ENCODE measurements at places on chromosomes 3 and 15.

GRCh38 chr3:52198643-52199608, 966 bp downstream of the ALAS1 start:
- no peak for DNase-seq

DNA sequence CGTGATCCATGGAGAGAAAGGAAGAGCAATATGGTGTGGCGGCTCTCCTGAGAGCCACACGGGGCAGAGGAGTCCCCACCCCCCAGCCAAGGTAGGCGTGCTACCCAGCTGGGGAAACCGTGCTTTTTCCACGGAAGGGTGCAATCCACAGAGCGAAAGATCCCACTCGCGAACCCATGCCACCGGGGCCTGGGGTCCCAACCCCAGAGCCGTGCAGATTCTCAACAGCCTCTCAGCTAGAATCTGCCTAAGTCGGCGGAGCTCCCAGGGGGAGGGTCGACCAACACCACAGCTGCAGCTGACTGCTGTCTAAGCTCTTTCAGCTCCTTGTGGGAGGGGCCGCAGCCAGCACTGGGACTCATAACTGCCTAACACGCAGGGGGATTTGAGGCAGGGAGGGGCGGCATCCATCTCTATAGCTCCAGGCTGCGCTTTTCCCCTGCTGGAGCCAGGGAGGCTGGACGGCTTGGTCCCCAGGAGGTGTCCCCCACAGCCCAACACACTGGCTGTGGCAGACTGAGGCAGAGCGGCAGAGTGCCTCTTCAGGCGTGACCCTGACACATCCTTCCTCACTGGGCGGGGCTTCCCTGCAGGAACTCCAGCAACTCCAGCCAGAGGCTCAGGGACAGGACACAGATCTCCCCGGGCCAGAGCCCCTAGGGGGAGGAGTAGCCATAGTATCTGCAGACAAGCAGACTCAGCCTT, 107.6 kb upstream of the ZBTB20 start:
- no peak for DNase-seq

DNA sequence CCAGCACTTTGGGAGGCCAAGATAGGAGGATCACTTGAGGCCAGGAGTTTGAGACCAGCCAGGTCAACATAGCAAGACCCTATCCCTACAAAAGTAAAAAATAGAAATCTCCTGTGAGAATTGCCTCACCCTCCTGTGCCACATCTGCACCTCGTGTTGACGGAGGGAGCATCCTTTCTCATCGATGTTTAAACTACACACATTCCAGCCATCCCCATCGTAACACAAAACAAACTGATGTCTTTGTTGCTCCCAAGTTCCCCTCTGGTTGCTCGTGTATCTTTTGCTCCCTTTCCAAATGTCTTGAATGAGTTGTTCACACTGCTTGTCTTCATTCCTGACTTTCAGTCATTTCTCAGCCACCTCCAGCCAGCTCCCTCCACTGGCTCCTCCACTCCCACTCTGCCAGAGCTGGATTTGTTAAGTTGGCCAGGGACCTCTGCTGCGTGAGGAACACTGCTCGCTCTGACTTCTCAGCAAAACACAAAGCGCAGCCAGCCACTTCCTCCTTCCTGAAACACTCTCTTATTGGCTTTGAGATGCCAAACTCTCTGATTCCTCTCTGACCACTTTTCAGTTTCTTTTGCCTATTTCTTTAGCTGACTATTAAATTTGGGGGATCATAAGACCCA, 53.6 kb upstream of the ATP13A3 start:
- DNase-seq = no peak

DNA sequence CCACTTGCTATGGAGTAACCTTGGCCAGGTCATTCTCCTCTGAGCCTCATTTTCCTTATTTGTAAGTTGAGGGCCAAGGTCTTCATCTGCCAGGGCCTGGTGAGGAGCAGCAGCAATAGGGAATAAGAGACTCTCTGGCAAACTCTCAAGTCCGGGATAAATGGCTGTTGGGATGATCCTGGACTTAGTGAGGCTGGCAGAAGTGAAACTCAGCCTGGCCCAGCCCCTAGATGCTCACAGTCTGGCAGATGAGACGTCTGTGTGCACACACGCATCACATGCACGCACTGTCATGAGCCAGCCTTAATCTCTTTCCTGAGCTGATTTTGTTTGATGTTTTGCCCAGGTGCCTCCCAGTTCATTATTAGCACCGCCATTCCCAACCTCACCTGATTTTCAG, 26.8 kb downstream of the SLC6A6 start:
- no peak for DNase-seq

- DNase-seq = no peak
Measured at GRCh38 chr3:38967693-38967989, 84.1 kb downstream of the SCN11A start.

- DNase-seq = no peak
Measured at GRCh38 chr3:122349171-122349570, 24.1 kb downstream of the CSTA start.

DNA sequence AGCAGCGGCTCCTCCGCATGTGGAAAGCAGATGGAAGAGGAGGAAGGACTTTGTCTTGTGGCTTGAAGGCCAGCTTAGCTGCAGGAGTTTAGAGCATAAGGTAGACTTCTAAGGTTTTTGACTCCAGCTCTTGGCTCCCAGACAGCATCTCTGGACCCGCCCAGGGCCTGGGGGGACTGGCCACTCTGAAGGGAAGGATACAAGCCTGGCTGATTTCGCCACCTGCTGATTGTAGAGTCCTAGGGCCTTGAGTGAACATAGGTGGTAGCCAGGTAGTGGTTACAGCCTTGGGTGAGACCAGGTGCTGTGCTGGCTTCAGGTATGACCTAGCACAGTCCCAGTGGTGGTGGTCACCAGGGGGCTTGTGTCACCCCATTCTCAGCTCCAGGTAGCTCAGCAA, 48.4 kb upstream of the RPL35A start:
- DNase-seq = no peak

DNA sequence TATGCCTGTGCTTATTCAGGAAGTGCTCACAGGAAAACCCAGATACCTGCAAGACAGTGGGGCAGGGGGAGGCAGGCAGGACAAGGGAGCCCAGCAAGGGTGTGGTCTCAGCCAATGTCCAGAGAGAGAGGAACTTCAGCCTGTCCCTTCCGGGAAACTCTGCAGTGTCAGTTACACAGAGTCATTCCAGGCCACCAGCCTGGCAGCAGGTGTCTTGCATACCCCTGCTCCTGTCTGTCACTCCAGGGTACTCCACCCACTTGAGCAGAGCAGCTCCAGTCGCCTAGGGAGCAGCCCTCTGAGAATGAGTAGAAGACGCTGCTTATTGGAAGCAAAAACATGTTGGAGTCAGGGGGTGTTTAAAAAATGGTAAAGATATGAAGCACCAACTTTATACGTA, 431.2 kb upstream of the RGMA start:
- DNase-seq = no peak

DNA sequence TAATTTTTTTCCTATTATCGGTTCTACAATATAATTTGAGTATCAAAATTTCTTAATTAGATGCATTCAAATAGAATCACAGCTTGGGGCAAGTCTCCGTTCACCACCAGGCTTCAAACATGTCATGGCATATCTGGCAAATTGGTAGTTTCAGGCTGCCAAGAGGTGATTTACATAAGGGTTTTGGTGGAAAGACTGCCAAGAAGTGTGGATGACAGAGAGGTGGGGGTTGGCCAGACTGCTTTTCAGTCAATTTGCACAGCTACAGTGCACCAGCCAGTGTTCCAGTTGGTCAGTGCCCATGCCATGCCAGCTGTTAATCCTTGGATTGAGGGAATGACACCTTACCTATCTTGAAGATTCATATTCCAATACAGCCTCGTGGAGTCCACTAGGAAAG, 8.4 kb upstream of the GSK3B start:
- no peak for DNase-seq

GRCh38 chr3:97885931-97886824, 64.4 kb downstream of the CRYBG3 start:
- no peak for DNase-seq

DNA sequence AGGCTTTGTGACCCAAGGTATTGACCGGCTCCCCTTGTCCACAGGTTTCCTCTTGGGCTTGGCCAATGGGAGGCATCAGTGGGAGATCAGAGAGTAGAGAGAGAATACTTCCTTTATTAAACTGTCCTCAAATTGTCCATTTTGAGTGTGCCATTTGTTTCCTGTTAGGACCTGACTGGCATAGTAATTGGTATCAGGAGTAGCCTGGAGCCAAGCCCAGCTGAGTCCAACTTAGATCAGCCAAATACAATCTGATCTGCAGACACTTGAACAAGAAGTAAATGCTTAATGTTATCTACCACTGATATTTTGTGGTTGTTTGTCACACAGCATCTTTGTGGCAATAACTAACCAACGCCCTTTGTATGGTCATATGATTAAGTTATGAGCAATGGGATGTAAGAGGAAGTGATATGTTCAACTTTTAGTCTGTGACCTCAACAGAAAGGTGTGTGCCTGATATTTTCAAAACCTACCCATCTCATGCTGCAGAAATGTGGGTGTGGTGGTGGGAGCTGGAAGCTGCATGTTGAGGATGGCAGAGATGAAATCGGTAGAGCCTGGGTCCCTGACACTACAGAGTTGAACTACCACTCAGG, 13.3 kb downstream of the MYD88 start:
- DNase-seq = no peak

GRCh38 chr3:188389711-188390342, 235.9 kb downstream of the LPP start:
- no peak for DNase-seq

DNA sequence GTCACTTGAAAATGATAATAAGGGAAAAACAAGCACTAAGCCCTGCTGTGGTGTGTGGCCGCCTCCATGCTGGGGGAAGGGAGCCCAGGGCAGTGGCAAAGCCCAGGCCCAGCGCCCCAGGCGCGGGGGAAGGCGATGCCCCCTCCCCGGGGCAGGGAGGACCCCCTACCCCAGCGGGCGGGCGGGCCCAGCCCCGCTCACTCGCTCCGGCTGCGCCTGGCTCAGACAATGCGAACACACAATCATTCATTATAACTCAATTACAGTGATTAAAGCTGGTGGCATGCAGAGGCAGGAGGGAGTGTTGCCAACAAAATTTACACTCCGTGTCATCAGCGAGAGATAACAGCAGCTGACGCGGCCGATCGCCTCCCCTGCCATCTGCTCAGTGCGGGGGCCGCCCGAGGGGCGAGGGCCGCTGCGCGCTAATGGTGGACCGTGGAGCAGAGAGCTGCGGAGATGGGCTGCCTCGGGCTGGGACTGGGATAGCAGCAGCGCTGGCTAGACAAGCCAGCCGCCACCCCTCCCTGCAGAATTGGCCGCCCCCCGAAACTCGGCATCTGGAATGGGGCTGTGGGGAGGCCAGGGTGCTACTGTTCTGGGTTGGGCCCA, 64.1 kb downstream of the TLE3 start:
- DNase-seq = no peak

DNA sequence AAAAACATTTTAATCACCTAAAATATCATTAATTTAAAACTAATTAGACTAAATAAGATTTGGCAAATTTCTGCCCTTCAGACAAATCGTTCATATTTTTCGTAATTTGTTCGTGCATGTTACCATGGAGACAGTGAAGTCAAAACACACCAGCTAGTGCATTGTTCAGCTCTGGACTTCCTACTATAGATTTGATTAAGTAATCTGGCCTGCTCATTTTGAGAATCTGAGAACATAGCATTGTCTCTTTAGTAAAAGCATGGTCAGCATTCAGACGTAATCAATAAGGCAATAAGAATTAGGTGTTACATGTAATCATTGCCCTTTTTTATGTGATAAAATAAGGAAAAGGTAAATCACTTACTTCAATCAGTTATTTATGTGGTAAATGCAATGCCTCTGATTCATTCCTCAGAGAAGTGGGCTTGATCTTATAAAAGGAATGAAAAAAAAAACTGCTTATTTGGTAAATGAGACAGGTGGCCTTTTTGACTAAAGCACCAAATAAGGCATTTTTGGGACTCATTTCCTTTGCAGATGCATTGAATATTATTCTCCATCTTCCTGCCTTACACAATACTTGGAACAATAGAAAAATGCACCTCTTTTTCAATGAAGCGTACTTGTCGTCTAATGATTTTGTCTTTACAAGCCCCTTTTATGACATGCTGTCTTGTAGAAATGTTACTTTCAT, 84.5 kb upstream of the FNDC3B start:
- DNase-seq = no peak
